LNCaP clone FGC (cell line): ENCODE measurements at places on chromosomes 3 and 15.

- DNase-seq: no peak
These were observed 68.1 kb upstream of the CTNNB1 start for GRCh38 chr3:41131224-41131623.

DNA sequence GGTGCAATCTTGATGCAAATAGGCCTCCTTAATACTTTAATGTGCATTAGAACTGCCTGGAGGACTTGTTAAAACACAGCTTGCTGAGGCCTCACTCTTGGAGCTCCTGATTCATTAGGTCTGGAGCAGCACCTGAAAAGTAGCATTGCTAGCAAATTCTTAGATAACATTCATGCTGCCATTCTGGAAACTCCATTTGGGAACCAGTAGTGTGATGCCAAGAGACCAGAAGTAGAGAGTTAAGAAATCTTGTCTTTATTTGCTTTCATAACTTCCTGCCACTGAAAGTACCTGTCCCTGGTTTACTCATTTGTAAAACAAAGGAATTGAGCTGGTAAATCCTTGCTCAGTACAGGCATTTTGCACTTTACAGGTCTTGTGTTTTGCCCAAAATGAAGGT, 72.0 kb downstream of the RAP2B start:
- no peak for DNase-seq

- no peak for DNase-seq
These were observed 7.2 kb upstream of the STAC start for GRCh38 chr3:36373084-36373483.

DNA sequence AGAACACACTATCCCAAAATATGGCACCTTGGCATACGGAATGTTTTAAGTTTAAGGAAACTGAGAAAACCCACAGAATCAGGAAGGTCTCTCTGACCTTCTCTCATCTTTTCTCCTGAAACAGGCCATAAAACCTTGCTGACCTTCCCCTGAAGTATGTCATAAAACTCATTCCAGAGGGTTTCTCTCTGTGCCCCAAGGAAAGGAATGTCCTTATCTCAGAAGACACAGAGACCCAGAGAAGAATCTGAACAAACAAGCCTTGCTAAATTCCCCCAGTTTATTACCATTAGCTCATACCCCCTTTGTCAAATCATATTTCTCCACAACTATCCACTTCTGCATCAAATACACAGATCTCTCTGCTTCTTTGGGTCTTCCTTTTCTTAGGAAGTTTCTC, 603.1 kb downstream of the MCTP2 start:
- no peak for DNase-seq

- DNase-seq: peak; percentile 81
These were observed 42.5 kb downstream of the TAMM41 start for GRCh38 chr3:11803977-11804892.
